ENCODE measurements at places on chromosomes 13 and 19. TPM values are rescaled to one million over a fixed set of nuclear protein-coding genes. Genes with fewer than 3 reads are reported as not detected.
A peak's percentile ranks its signal among the peaks of the same experiment; 100 is the strongest.

The PNMA8B gene
- 0.75 TPM for total RNA-seq

The ETV2 gene
- total RNA-seq: 1.3 TPM

The FFAR3 gene
- 0.15 TPM for total RNA-seq

The NBEA gene
- 4.2 TPM for total RNA-seq

The TEX29 gene
- total RNA-seq: 0.76 TPM

The KLK4 gene
- total RNA-seq: not detected

The TMEM86B gene
- 4.8 TPM for total RNA-seq

The IL12RB1 gene
- not detected for total RNA-seq

The TEX101 gene
- total RNA-seq: not detected

The NLRP9 gene
- total RNA-seq: not detected

The KIR2DL3 gene
- total RNA-seq: not detected

The CD33 gene
- total RNA-seq: not detected

The C1QTNF9 gene
- total RNA-seq: not detected

The GPATCH1 gene
- total RNA-seq: 16.6 TPM

The POLR1G gene
- total RNA-seq: 30.1 TPM

DNA sequence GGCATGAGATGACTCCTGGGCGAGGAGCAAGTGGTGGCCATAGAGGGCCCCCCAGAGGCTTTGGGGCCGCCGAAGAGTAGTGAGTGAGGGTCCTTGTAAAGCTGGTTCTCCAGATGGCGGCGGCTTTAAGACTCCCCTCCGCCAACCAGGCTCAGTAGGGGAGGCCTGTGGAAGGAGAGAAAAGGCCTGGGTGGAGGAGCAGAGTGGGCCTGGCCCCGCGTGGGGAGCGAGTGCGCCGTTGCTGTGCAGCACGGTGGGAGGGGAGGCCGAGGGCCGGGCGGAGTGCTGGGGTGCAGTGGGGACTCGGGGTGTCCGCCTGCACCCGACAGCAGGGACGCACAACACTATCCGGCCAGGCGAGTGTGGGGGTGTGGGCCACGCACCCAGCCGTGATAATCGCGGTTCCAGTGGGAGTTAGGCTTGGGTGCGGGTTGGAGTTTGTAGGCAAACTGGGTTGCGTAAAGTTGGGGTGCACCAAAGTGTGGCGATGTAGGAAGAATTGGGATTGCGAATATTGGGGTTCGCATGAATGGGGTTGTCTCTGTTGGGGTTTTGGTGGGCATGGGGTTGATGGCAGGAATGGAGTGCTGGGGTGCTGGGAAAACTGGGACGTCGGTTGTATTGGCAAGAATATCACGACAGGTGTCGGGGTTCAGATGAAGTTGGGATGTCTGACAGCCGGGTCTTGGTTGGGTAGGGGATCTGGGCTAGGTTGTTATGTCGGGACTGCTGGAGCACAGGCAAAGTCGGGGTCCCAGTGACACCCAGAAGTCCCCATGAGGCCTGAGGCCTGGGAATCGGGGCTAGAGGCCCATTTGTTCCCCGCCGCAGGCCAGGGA, 687 bp upstream of the CIRBP start:
- no peak for DNase-seq

GRCh38 chr13:19661561-19661960, 28.1 kb downstream of the MPHOSPH8 start:
- no peak for DNase-seq

DNA sequence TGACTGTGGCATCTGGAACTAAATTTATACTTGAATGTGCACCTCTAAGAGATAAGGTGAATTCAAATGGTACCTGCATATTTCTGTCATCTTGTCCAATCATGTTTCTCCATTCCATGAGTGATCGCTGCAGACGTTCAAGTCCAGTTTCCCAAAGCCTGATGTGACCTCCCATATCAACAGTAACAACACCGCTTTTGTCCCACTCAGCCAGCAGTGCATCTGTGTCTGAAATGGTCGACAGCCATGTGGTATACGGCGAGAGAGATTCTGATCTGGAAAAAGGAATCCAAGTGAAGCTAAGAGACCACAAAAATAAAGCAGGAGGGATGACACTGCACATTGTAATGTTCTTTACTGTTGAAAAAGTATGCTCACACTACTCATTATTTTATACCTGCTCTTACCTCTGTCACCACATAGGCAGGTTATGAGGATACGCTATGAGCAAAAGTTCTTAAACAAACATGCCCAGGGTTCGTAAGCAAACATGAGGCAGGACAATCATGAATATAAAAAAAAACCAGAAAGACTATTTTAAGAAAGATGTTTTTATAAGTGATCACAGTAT, 213.6 kb downstream of the RGCC start:
- DNase-seq: no peak

- no peak for DNase-seq
These were observed 151.0 kb upstream of the TMTC4 start for GRCh38 chr13:100825557-100825956.

GRCh38 chr13:110472904-110473563, 88.5 kb downstream of the RAB20 start:
- DNase-seq: no peak

- no peak for DNase-seq
These were observed 77.6 kb upstream of the STARD13 start for GRCh38 chr13:33362986-33363727.

- no peak for DNase-seq
These were observed 114.9 kb upstream of the SOX1 start for GRCh38 chr13:111952032-111952431.

DNA sequence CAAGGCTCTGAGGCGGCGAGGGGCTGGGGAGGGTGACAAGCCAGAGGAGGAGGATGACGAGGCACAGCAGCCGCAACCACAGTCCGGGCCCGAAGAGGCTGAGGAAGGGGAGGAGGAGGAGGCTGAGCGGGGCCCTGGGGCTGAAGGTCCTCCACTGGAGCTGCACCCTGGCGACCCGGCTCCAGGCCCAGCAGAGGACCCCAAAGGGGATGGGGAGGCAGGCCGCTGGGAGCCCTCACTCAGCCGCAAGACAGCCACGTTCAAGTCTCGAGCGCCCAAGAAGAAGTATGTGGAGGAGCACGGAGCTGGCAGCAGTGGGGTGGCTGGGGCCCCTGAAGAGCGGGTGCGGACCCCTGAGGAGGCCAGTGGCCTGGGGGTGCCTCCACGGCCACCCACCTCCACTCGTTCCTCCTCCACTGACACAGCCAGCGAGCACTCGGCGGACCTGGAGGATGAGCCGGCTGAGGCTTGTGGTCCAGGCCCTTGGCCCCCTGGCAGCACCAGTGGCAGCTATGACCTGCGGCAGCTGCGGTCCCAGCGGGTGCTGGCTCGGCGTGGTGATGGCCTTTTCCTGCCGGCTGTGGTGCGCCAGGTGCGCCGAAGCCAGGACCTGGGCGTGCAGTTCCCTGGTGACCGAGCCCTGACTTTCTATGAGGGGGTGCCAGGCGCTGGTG, 2.9 kb downstream of the CIC start:
- no peak for DNase-seq

DNA sequence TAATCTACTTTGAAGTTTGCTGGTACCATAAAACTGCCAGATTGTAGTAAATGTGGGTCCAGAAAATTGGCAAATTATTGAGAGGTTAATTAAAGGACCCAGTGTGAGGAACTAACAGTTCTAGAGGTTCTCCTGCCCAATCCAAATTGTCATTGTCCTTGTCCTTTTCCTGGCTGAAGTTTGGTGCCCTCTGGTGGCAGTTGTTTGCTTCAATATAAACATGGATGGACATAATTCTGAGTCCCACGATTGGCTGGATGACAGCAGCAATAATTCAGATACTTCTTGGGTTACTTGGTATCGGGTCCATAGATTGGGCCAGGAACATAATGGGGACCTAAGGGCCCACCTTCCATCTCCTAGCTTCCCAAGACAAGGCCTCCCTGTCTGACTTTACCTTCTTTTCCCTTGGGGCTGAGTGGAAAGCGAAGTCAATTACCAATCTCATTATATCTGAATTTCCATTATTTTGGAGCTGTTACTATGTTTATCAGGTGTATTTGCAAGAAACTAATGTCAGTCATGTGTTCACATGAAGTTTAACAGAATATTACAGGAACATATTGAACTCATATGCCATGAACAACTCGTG, 33.8 kb upstream of the GARRE1 start:
- peak; percentile 83 for DNase-seq

DNA sequence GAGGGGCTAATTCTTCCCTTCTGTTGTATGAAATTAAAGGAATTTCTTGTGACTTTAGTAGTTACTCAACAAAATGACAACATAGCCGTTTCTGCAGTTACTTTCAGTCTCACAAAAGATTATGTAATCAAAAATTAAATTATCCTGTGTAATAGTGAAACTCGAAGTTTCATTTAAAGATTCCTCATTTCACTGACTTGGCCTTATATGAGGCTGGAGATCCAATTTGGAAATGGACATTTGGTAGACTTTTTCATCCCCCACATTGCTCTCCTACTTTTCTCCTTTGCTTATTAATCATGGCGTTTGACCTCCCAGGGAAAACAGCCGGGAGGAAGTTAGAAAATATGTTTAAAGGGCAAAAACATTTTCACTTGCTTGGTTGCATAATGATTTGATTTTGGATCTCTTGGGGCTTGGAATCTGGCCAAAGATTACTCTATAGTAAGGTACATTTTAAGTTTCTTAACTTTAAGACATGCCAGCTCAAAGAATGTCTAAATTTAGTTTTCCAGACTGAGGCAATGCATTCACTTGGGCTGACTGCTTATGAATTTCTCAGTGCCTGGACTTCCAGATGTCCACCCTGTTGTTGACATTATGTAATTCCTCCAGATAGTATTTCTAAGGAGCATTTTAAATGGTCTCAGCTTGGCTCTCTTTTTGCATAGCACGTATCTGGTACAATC, 1364.9 kb upstream of the MIR17HG start:
- DNase-seq: no peak

GRCh38 chr19:15629003-15629880, 11.5 kb upstream of the CYP4F3 start:
- peak; percentile 74 for DNase-seq

- DNase-seq: no peak
These were observed 8.5 kb downstream of the PLEKHJ1 start for GRCh38 chr19:2227415-2228156.

DNA sequence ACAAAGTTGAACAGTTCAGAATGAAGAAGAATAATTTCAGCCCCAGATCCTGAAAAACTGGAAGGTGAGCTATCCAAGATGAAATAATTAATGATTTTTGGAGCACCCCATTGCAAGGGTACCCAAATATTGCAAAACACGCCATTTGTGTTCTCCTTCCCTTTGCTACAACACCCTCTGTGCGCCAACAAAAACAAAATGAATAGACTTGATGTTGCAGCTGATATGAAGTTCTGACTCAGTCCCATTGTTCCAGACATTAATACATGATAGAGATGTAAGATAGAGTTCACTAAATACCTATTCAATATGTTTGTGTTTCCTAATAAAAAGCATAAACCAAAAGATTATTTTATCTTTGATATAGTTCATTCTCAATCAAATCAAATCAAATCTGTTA, 287.5 kb upstream of the SOX21 start:
- DNase-seq: no peak

GRCh38 chr13:113810640-113811039, 51.6 kb downstream of the TMEM255B start:
- no peak for DNase-seq

GRCh38 chr13:87274209-87274819, 396.9 kb upstream of the SLITRK5 start:
- DNase-seq: peak; percentile 60

GRCh38 chr13:77460195-77460594, 75.3 kb upstream of the SCEL start:
- DNase-seq: no peak

- no peak for DNase-seq
These were observed 24.2 kb upstream of the PIK3R2 start for GRCh38 chr19:18128805-18129204.

GRCh38 chr13:94172416-94172815, 307.1 kb downstream of the DCT start:
- no peak for DNase-seq

- DNase-seq: no peak
These were observed 13.2 kb downstream of the PEX11G start for GRCh38 chr19:7475665-7476064.

DNA sequence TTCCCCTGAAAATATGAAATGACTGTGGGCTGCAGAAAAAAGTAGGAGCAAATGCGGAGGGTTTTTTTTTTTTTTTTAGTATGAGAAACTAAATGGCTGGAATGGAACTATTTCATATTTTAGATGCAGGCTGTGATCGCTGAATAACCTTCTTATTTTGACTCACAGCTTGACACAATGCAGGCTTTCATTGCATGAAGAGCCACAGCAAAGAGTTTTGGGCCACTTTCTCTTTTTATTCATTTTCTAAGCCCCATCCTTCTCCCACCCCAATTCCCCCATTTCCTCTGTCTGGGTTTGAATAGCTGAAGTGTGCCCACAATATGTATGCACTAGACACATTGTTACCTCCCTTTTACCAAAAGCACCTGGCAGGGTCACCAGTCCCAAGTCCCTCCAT, 125.9 kb downstream of the COG6 start:
- no peak for DNase-seq
